ENCODE measurements at places on chromosomes 13 and 19.
A peak's percentile ranks its signal among the peaks of the same experiment; 100 is the strongest.

DNA sequence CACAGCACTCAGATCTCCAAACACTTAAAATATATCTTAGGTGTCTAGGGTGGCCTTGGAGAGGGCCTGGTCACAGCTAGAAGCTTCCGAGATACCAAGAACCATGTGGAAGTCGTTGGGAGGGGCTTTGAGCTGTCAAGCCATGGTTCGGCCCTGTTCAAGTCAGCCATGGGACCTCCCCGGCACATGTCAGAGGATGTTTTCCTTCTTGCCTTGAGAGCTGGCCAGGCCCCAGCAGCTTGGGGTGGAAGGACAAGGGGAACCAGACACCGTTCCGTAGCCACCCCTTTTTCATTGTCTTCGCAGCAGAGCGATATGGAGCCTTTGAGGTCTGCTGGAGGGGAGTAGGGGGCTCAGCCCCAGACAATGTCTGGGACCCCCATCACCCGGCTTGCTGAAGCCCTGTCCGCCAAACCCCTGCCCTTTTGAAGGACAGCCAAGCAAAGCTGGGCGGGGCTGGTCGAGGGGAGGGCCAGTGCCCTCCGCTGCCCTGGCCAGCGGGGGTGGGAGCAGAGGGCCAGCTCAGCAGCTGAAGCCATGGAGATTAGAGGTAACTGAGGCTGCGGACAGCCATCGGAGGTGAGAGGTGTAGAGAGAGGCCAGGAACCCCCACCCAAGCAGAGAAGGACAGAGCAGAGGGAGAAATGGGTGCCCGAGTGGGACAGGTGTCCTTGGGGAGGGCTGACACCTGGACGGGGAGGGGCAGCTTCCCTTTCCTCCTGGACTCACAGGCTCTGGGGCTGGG is 435 bp downstream of the KLK11 start:
- DNase-seq = no peak

GRCh38 chr13:36212789-36213188 is 1.6 kb downstream of the SOHLH2 start:
- DNase-seq = no peak

DNA sequence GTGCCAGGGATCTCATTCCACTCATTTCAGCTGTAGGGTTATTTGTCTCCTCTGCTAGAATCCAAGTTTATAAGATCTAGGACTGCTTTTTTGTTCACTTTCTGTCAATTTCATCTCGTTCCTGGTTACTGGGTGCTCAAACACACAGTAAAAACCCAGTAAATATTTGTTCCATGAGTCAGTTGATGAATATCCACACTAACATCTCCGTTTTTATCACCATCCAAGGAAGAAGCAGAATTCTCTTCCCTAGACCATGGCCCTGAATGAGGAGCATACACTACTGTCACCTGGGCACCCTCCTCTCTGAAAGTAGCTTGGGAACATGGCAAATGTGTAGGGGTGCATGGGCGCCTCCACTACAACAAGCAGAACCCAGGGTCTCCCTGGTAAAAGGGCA is 390.8 kb downstream of the FOXO1 start:
- no peak for DNase-seq

GRCh38 chr13:38372820-38373383 is 23.3 kb downstream of the UFM1 start:
- DNase-seq = no peak

DNA sequence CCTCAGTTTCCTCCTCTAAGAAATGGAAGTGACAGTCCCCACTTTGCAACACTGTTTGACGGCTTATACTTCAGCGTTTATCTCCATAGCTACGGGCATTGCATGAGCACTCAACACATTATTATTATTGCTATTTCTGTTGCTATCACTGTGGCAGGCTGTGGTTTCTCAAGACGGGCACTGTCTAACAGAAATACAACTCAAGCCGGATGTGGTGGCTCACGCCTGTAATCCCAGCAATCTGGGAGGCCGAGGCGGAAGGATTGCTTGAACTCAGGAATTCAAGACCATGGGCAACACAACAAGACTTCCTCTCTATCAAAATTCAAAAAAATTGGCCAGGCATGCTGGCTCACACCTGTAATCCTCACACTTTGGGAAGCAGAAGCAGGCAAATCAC is 4.9 kb upstream of the ZSWIM4 start:
- peak; percentile 71 for DNase-seq

GRCh38 chr13:109859898-109860297 is 73.5 kb upstream of the IRS2 start:
- no peak for DNase-seq

DNA sequence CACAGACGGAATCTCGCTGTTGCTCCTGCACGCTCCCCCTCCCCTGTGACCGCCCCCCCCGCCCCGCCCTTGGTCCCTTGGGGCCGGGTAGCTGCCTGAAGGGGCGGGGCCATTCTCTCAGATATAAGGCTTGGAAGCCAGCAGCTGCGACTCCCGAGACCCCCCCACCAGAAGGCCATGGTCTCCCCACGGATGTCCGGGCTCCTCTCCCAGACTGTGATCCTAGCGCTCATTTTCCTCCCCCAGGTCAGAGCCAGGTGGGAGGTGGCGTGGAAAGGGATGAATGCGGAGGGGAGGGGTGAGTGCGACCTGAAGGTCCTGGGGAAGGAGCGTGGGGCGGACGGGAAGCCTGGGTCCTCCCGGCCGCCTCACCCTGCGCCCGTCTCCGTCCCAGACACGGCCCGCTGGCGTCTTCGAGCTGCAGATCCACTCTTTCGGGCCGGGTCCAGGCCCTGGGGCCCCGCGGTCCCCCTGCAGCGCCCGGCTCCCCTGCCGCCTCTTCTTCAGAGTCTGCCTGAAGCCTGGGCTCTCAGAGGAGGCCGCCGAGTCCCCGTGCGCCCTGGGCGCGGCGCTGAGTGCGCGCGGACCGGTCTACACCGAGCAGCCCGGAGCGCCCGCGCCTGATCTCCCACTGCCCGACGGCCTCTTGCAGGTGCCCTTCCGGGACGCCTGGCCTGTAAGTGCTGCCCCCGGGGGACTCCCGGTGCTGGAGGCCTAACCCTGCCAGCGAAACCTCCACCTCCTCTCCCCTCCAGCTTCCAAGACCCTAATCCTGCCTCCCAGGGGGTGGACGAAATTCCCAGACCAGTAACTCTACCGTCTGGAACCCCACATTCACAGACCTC is at the start of gene DLL3:
TSS of gene DLL3 (plus strand) at position 150 of the 845 bp plus-strand sequence. CDS start at position 178, 28 bp downstream.
- peak; percentile 26 for DNase-seq

GRCh38 chr13:40206241-40207000 is 460.0 kb downstream of the FOXO1 start:
- DNase-seq = peak; percentile 46

DNA sequence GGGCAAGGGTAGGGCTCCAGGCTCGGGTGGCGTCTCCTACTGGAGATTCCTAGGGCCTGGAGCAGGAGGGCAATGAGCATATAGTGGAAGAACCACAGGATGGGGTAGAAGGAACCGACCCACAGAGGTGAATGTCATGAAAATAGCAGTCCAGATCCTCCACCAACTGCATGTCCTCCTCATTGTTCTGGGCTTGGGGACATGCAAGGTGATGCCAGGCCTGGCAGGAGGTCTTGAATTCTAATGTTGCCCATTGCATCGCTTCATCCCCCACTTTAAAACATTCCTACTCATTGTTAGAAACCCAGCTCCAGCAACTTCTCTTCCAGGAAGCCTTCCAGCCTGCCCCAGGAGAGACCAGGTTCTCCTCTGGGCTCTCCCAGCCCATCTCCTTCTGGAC is 49.4 kb downstream of the OR10H4 start:
- no peak for DNase-seq

GRCh38 chr13:91245288-91245687 is 102.2 kb upstream of the MIR17HG start:
- no peak for DNase-seq

DNA sequence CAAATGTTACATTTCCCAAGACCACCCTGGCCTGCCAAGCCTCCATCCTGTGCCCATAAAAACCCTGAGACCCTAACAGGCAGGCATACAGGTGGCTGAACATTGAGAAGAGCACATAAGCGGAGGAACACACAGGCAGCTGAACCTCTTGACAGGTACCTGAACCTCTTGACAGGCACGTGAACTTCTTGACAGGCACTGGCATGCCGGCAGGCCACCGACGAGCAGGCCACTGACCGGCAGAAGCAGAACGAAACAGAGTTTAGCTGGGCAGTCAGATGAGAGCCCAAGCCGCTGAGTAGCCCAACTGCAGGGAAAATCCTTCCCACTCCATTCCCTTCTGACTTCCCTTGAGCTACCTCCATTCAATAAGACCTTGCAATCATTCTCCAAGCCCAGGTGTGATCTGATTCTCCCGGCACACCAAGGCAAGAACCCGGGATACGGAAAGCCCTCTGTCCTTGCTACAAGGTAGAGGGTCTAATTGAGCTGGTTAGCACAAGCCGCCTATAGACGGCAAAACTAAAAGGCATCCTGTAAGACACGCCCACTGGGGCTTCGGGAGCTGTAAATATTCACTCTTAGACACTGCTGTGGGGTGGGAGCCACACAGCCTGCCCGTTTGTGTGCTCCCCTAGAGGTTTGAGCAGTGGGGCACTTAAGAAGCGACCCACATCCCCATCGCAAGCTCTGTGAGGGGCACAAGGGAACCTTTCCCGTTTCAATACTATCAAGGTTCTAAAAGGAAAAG is 2613.9 kb upstream of the PCDH20 start:
- no peak for DNase-seq

GRCh38 chr13:38630780-38631179 is 56.1 kb upstream of the FREM2 start:
- no peak for DNase-seq

All from suppressor macrophage (primary cell).